ENCODE measurements at places on chromosomes 7 and 10.

DNA sequence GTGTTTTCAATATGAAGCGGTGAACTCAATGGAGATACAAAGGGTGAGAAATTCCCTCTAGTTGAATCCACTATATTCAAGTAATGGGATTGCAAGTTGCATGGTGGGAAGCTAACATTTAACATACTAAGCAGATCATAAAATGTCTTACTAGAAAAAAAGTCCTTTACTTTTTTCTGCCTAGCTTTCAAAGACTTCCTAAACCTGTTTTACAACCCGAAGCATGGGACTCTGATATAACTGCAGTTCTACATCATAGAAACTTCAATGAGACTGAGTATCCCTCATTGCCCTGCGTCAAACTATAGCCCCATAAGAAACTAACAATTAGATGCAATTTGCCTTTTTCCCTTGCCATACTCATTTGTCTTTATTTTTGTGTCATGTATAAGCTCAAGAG, 179.9 kb downstream of the RTKN2 start:
- DNase-seq: no peak

- DNase-seq: no peak
Observed at GRCh38 chr10:88033385-88033784, 170.0 kb downstream of the PTEN start.

DNA sequence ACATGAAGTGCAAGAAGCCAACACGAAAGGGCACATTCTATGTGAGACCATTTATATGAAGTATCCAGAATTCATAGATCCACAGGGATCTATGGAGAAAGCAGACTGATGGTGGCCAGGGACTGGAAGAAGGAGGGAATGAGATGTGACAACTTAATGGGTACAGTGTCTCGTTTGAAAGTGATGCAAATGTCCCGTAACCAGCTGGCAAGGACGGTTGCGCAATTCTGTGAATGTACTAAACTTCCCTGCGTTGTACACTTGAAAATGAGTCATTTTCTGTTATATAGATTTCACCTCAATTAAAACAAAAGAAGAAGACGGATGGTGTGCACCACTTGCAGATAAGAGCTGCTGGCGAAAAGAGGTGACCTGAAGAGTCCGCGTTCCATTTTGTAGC, 861.1 kb downstream of the TYW1 start:
- DNase-seq: no peak

DNA sequence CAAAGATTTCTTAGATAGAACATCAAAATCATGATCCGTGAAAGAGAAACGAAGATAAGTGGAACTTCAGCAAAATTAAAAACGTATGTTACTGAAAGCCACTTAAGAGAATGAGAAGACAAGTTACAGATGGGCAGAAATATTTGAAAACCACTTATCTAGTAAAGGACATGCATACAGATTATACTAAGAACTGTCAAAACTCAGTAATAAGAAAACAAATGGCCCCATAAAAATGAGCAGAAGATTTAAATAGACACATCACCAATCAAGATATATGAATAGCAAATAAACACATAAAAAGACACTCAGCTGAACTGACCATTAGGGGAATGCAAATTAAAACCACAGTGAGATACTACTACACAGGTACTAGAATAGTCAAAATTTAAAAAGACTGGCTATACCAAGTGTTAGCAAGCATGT, 343.7 kb downstream of the PTEN start:
- peak; percentile 3 for DNase-seq

- DNase-seq: no peak
Observed at GRCh38 chr10:124725791-124726190, 18.4 kb downstream of the FAM53B start.

DNA sequence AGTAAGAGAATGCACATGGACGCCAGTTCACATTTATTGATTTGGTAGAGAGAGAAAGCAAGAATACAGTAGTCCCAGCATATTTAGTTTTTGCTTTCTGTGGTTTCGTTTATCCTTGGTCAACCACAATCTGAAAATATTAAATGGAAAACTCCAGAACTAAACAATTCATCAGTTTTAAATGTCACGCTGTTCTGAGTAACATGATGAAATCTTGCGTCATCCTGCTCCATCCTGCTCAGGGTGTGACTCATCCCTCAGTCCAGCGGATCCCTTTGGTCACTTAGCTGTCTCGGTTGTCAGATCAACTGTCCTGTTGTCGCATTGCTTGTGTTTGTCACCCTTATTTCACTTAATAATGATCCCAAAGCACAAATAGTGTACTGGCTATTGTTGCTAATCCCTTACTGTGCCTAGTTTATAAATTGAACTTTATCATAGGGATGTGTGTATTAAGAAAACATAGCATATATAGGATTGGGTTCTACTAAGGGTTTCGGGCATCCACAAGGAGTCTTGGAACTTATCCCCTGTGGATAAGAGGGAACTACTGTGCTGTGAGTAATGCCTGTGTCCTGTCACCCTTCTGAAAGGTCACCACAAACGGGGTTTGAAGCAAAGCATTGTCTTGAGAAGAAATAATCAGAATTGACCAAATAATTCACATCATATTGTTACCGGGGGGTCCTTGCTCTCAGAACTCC, 73.6 kb downstream of the OTUD1 start:
- DNase-seq: no peak

DNA sequence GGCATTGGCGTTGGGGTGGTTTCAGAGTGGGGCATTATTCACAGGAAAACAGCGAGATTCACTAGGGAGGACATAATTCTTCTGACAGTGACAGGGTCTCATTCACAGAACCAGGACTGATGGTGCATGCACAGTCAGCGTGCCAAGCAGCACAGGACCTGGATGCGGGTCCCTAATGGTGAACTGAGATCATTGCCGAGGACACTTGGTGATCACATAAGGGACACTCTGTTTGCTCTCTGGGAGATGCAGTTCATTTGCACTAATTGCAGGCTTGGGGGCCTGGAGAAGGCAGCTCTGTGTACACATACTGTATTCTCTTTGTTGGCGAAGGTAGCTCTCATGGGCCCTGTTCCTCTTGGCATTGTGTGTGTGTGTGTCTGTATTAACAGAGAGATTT, 716.1 kb downstream of the PHTF2 start:
- DNase-seq: no peak

GRCh38 chr7:100407285-100408180, 21.0 kb downstream of the ZCWPW1 start:
- DNase-seq: peak; percentile 15

DNA sequence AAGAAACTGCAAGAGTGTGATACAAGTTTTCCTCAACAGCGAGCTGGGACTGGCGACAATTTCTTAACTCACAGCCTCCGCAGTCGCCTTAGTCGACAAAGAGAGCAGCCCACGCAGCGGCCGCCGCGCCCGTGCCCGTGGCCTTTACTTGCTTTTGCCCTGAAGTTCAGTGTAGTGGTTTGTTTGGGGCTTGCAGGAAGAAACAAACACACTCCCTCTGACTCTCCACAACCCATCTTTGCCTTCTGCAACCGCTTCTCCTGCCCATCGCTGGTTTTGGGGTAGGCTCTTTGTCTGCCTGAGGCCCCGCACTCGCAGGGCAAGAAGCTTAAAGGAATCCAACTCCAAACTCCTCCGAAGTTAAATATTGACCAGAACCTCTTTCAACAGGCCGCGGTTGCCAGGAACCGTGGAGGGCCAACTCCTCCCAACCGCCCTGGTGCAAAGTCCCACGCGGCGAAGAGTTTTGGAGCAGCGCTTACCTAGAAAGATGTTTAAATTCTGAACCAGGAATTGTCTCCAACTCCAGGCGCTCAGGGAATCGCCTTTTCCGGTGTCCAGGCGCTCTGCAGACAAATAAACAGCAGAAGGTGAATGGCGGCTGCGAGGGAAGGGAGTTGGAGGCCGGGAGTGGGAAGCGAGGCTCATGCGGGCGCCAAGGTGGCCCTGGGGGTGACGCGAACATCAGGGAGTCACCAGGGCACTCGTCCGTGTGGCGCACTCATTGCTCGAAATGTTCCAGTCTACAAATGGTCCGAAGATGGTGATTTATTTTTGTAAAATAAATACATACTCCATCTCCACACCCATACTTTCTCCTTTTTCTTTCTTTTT, 8.3 kb downstream of the HOXA4 start:
- DNase-seq: no peak

Data from skin of body (tissue), 3 donors.